ENCODE measurements at places on chromosomes 13 and 19.
A peak's percentile ranks its signal among the peaks of the same experiment; 100 is the strongest.

DNA sequence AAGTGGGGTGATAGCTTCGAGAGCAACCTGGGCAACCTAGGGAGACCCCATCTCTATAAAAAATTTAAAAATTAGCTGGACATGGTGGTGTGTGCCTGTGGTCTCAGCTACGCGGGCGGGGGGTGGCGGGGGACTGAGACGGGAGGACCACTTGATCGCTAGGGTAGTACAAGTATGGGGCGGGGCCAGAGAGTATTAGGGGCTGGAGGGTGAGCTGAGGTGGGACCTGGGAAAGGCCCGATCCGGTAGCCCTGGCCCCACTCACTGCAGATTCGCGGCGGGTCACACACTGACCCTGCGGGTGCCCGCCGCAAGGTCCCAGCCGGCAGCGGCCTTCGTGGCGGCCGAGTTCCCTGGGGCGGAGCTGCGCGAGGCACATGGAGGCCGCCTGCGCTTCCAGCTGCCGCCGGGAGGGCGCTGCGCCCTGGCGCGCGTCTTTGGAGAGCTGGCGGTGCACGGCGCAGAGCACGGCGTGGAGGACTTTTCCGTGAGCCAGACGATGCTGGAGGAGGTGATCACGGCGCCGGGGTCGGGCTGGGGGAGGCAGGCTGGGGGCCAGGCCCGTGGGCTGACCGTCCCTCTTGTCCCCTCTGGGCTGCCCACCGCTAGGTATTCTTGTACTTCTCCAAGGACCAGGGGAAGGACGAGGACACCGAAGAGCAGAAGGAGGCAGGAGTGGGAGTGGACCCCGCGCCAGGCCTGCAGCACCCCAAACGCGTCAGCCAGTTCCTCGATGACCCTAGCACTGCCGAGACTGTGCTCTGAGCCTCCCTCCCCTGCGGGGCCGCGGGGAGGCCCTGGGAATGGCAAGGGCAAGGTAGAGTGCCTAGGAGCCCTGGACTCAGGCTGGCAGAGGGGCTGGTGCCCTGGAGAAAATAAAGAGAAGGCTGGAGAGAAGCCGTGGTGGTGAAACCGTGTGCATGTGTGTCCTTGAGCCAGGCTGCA is 2.0 kb upstream of the ARHGAP45 start:
- DNase-seq: peak; percentile 86

- DNase-seq: no peak
Measured at GRCh38 chr19:45400192-45400591, 4.7 kb downstream of the PPP1R13L start.

GRCh38 chr13:19607523-19608078 is 25.9 kb upstream of the MPHOSPH8 start:
- DNase-seq: no peak

DNA sequence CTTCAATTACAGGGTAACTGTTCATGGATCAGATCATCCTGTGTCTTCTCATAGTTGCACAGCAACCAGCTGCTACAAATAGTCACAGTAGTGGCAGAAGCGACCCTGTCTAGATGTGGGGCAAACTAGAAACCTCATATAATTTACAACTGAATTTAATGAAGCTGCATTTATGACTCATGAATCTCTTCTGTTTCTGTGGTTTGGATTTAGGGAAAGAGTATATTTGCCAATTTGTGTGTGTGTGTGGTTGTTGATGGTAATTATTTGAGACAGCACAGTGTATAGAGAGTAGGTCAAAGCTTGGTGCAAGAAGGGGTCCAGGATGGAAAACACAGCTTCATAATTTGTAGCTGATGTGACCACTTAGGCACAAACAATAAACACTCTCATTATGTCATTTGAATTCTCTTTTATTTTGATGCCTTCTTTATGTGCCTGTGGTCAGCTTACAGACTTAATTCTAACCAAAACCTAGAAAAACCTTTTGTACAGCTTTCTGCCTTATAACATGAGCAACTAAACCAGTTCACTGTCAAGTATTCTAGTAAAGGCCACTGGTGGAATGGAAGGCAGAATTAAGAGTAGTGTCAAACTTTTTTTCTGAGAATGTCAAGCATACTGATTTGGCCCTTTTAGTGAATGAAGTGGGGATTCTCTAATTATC is 218.1 kb downstream of the TBC1D4 start:
- no peak for DNase-seq

DNA sequence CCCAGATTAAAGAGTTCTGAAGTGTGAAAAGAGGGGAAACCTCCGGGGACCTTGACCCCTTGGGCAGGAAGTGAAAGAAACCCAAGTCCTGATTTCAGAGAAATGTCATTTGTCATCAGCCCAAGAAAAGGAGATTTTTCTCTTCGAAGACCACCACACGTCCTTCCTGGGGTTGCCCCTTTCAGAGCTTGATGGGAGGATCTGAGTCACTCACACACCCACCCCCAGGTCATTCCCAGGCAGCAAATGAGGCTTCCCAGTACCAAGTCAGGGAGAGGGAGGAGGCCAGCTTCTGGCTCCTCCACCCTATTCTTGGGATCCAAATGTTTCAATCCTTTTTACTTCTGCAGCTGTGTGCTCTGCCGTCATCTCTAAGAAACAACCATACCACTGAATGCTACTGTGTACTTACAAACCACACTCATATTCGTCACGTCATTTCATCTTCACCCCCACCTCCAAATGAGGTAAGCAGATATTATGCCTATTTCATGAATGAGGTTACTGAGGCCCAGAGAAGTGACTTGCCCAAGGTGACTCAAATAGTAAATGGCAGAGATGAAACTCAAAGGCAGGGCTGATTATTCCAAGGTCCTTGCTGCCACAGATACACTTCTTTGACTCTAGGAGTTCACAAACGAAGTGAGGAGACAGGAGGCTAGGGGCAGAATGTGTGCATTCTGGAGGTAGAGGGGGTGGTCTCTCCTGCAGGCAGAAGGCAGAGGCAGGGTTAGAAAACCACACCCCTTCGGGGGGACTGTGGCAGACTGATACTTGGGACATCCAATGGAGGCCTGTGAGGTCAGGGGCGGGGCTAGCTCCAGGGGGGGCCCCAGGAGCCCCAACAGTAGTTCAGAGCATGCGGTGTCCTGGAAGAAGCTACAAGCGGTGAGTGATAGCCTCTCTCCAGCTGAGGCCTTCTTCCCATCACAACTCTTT is 5.0 kb upstream of the KMT2B start:
- DNase-seq: no peak

- no peak for DNase-seq
Measured at GRCh38 chr13:49645451-49645850, 17.1 kb downstream of the ARL11 start.

DNA sequence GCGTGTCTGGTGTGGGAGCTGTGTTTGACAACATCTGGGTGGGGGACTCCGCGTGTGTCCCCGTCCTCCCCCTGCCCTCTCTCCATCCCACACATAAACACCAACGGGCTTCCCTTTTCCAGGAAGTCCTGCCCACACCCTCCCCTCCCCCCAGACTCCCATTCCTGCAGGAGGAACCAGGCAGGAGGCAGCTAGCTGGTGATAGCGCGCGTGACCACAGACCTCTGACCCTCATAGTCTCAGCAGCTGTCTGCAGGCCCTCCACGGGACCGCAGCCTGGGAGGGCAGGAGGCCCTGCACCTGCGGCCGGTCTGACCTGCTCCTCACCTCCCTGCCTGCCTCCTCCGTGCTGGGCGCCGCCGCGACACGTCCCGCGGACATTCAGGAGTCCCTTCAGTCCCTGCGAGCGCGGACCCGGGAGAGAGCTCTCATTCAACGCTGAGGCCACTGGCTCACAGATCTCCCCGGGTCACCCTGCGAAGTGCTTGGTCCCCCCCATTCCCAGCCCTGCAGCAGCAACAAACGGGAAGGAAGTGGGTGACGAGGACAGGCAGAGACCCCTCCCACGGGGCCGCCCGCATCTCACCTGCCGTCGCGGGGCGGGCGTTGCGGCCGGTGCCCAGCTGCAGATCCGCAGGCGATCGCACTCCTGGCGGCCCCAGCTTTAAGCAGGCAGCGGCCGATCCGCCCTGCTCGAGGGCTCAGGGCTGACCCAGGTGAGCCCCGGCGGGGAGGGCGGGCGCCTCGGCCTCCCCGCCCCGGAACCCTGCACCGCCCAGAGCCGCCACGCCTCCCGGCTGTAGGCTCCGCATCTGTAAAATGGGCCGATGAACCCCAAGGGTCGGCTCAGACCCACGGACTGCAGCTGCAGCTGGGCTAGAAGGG is 1.1 kb upstream of the ACP5 start:
- DNase-seq: no peak

- DNase-seq: peak; percentile 75
Measured at GRCh38 chr19:34365463-34366401, 736 bp downstream of the GPI start.

DNA sequence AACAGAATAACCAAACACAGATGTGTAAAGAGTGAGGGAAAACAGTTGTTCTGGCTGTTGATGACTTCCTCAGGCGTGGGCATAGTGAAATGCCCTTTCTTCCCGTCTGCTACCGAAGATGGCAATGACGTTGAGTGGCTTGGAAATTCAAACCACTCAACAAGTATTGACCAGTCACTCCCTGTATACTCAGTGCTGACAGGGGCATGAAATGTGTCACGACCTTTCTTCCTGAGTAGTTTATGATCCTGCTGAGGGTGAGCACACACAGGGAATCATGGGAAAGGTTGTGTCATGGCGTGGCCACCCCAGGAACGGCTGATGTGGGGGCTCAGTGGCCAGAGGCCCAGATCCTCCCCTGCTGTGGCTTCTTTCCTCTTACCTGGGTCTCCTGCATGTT is 87.8 kb upstream of the C1QTNF9B start:
- DNase-seq: no peak

DNA sequence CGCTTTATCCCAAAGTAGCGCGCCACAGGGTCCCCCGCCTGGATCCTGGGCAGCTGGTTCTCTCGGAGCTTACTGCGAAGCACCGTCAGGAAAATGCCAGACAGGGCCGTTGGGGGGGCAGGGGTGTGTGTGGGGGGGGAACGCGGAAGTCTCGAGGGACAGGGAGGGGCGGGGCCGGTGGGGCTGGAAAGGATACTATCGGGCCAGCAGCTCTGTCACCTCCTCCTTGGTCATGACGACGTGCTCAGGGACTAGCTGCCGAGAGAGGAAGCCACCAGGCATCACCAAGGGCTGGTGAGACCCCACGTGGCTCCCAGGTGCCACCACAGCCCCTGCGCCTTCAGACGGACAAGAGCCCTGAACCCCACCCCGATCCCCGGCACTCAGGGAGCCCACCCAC is 5.3 kb downstream of the POLR2E start:
- DNase-seq: no peak

All from H54 (cell line).